ENCODE measurements at places on chromosomes 5 and 9.

DNA sequence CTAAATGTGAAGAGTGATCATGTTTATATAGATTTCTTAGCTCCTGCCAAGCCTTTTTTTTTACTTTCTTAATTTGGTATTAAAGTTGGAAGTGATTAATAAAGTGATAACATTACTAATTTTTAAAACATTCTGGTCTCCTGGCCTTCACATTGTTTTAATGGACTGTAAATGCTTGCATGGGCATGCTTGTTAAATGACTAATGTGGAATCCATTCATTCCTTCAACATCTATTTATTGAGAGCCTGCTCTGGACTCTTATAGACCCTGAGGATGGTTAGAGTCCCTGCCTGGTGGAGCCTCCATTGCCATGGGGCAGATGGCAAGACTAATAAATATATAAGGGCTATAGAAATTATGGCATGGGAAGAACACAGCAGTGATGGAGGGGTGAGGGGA is 103.5 kb downstream of the NTRK2 start:
- no peak for DNase-seq

GRCh38 chr5:155594270-155594669 is 580.7 kb downstream of the KIF4B start:
- no peak for DNase-seq

DNA sequence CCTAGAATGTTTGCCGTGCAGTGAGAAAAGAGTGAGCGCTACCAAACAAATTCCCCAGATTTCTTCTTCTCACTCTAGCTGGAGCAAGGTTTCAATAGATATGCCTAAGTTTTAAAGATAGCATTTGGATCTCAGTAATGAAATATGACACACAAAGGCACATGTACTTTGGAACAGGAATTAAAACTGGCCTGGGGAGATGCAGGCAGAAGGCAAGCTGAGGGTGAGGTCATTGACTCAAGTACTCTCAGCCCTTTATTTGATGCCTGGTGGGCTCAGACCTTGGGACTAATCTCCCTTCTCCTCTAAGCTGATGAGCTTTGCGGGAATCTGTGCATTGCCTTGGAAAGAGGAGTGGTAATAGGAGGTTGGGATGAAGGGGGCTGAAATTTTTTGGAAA is 323.3 kb upstream of the SLC30A5 start:
- no peak for DNase-seq

- no peak for DNase-seq
Observed at GRCh38 chr9:114412048-114412683, 24.4 kb upstream of the AKNA start.

- DNase-seq, result no peak
Observed at GRCh38 chr9:122155796-122156195, 3.8 kb downstream of the NDUFA8 start.

DNA sequence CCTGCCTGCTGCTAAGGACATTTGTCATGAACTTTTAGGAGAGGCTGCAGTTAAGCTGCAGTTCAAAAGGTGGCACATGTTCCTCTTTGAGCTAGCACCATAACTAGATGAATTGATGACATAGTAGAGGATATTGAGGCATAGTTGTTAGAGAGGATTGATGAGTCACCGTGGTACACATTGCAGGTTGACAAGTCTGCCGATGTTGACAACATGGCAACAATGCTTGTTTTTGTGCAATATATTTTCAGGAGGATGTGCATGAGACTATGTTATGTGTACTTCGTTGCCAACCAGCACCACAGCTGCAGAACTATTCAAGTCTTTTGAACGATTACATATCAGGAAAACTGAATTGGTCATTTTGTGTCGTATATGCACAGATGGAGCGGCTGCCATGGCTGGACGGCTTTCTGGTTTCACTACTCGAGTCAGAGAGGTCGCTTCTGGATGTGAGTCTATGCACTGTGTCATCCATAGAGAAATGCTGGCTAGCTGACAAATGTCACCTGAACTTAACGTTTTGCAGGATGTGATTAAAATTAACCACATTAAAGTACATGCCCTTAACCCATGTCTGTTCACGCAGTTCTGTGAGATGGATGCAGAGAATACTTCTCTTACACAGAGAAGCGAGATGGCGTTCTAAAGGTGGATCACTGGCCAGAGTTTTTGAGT is 24.2 kb downstream of the ANP32B start:
- DNase-seq, result no peak

DNA sequence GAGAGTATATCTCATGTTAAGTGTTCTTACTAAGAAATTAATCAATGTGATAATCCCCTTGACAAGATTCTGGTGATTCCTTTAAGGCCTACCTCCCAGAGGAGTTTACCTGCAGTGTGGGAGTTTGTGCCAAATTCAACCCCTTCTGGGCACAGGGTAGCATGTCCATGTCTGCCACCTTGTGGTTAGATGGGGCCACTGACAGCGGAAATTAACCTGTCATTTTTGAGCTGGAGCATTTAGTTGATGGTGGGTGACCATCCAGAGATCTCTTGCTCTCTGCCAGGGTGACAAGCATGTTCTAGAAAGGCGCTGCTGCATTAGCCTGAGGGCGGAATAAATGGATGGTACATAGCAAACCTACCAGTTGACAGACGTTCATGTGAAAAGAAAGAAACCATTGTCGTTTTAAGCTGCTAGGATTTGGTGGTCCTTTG is 132.2 kb downstream of the FBXO4 start:
- DNase-seq, result peak; percentile 53

GRCh38 chr5:169650701-169651331 is 13.7 kb downstream of the DOCK2 start:
- DNase-seq, result no peak

DNA sequence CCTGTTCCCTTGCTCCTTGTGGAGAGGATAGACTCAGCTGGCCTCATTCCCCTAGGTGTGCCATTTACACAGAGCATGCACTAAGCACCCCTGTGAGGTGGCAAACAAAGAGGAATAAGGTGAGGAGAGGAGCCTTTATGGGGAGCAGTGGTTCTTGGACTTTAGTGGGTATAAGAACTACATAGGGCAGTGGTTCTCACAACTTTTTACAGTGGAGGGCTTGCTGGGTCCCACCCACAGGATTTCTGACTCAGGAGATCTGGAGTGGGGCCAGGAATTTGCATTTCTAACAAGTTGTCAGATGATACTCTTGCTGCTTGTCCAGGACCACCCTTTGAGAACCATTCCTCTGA is 42.0 kb downstream of the CSF1R start:
- no peak for DNase-seq

GRCh38 chr9:114382699-114383520 is 4.9 kb downstream of the AKNA start:
- DNase-seq, result no peak

- DNase-seq, result no peak
Observed at GRCh38 chr5:170484847-170485615, 18.8 kb upstream of the KCNIP1 start.

- DNase-seq, result no peak
Observed at GRCh38 chr9:30972654-30973053, 1411.8 kb upstream of the ACO1 start.

DNA sequence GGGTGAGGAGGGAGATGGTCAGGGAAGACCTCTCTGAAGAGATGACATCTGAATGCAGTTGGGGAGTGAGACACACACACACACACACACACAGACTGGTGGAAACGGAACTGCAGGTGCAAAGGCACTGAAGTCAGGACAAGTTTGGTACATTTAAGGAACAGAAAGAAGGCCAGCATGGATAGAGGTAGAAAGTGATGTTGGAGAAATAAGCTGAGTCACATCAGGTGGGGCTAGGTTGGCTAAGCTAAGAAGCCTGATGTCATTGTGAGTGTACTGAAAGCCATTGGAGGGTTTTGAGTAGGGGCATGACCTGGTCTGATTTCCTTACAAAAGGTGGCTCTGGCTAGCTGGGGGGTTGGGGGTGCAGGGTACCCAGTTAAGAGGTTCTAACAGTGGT is 3.1 kb downstream of the BSPRY start:
- DNase-seq, result no peak

- no peak for DNase-seq
Observed at GRCh38 chr9:93294011-93294410, 110.1 kb downstream of the WNK2 start.

DNA sequence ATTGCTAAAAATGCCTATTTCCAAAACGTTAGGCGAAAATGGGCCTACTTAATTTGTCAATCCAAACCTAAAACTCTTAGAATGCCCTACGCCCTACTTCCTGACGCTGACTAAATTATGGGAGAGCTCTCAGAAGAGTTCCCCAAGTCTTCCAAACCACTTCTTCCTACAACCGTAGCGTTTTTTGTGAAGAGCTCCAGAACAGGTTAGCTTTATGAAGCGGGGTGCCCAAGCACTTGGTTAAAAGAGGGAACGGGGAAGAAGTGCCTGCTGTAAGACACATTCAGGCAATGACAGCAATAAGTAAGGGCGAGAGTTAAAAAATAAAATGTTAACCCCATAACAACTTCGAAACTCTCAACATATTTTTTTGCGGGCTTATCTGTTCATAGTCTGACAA is 2.8 kb downstream of the ELAVL2 start:
- DNase-seq, result no peak

DNA sequence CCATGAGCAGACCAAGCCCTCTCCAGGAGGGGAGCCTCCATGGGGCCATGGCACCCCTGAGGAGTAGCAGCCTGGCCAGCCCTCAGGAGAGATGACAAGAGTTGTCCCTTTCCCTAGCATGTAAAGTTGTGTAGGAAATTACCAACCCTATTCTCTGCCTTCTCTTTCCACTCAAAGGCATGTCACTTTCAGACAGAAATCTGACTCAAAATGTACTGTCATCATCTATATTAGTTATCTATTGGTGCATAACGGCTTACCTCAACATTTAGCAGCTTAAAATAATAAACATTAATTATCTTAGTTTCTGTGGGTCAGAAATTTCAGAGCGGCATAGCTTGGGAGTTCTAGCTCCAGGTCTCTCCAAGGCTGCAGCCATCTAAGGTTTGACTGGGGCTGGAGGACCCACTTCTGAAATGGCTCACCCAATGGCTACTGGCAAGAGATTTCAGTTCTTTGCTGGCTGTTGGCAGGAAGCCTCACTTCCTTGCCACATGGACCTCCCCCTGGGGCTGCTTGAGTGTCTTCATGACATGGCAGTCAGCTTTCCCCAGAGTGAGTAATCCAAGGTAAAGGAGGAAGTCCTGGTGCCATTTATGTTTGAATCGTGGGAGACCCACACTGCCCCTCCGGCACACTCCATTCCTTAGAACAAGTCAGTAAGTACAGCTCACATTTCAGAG is 632.3 kb downstream of the CCDC171 start:
- no peak for DNase-seq

DNA sequence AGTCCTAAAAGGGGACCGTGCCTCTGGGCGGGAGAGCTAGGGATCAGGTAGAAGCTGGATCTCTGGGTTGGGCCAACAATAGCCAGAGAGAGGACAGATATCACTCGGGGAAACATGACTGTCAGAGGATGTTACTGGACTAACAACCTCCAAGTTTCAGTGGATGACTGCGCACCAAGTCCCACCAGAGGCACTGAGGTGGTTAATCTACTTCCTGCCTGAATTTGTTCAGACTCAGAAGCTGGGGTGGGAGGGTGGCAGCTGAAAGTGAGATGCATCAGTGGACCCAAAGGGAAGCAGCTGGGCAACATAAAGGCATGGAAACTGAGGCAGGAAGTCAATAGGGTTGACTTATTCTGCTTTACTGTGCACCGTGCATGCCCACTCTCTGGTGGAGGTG is 130.1 kb upstream of the SLC44A1 start:
- DNase-seq, result no peak

- DNase-seq, result no peak
Observed at GRCh38 chr5:149823375-149823774, 93.3 kb downstream of the PPARGC1B start.

DNA sequence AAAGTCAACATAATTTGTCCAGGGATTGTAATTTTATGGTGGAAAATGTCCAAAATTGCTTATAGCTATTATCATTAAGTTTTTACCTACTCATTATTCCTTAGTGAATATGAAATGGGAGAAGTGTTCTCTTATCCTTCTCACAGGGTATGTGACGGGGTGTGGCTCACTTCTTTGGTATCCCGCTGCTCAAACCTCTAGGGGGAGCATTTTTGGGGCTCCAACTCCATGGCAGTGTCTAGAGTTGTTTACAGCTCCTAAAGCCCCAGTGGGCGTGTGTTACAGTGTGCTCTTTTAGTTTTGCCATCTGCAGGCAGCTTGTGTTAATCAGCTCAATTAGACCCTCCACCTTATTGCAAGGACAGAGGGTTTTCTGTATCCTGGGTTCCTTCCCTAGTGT is 89.4 kb downstream of the CDKN2A start:
- DNase-seq, result no peak

GRCh38 chr9:92424340-92424739 is at the start of gene OMD:
OMD (minus strand) TSS chr9:92424471; CDS start chr9:92417558, 6,913 bp downstream.
- DNase-seq, result no peak

GRCh38 chr9:21154018-21154608 is 12.3 kb downstream of the IFNA21 start:
- peak; percentile 2 for DNase-seq

DNA sequence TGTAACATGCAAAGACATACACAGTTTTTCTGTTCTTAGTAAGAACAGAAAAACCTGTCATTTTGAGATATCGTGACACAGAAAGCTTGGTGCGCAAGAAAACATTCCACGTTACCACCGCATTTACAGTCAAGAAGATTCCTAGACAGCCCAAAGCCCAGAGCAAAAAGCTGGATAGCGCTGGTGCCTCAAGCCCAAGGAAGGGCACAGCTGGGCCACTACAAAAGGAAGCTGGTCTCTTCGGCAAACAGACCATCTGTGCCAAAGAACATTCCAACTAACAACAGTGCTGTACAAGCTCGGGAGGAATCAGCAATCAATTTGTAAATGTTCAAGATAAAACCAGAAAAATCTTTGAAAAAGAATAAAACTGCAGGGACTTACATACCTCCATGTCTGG is 31.0 kb downstream of the PSMB7 start:
- no peak for DNase-seq

- peak; percentile 13 for DNase-seq
Observed at GRCh38 chr9:4640027-4640426, 22.1 kb upstream of the PLPP6 start.

- no peak for DNase-seq
Observed at GRCh38 chr5:80987078-80987766, 27.1 kb downstream of the RASGRF2 start.

GRCh38 chr9:38747067-38747466 is 27.1 kb upstream of the FAM240B start:
- no peak for DNase-seq

GRCh38 chr5:17064241-17064640 is 128.2 kb upstream of the MYO10 start:
- DNase-seq, result no peak

- no peak for DNase-seq
Observed at GRCh38 chr5:120465436-120465961, 1.4 kb downstream of the PRR16 start.

DNA sequence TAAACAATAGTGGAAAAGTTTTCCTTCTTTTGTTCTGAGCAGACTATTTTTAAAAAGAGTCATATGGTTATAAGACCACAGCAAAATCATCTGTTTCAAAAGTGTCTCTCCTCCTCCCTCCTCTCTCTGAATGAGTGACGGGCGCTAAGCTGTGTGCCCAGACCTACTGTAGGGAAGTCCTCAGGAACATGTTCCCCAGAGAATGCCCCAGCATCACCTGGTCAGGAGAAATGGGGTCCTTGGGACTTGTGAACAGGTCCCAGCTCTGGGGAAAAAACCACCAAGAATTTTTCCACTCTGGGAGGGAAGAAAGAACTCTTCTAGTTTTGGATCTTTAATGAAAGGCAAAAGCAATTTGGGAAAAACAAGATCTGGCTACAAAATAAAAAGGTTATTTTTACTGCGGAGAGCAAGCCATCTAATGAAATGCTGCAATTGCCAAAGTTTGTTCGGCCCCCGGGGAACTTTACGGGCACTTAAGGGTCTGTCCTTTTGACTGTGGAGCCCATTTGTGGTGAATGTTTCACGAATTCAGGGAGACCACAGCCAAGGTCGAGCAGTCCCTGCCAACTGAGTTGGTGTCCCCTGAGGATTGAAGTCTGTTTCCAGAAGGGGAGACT is 25.9 kb downstream of the BOD1 start:
- DNase-seq, result no peak

GRCh38 chr5:131766689-131767088 is 30.1 kb downstream of the FNIP1 start:
- DNase-seq, result no peak

Measured in NCI-H1694 (cell line).